ENCODE measurements at places on chromosomes 7 and 10.

DNA sequence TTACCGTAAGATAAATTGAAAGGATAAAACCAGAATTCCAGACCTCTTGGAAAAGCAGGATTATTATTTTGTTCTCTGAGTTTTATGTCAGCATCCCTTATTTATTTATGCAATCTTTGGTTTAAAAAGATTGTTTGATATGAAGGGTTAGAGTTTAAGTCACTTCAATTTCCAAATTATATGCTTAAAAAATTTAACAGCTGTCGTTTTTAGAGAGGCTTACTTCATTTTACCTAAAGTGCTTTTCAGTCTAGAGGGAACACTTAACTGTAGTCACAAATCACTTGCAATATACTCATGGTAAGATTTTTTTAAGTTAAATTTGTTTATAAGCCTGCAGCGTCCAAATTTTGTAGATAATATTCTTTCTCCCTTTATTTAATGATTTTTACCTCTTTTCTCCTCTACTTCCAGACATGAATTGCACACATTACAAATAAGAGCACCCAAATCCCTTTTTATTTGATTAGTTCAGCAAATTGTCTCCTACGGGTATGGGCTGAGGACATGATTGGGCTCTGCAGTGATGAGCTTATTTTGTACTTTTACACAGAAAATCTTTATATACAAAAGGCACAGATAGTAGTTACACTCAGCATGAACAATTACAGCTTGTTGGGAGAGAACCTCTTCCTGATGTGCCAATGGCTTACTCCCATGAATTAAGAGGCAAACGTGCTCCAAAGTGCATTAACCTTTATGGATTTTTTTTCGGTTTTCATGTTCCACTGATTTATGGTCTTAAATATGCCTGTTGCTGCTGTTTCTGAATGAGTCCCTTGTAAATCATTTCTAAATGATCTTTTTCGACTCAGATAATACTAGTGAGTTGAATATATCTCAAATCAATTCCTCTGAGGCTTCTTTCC is 319.3 kb upstream of the LRGUK start:
- peak; percentile 29 for DNase-seq
- no peak overlapping the region for H3K4me3 ChIP-seq
- no peak overlapping the region for H3K27ac ChIP-seq
- H3K36me3 ChIP-seq = no peaks in the 10 kb centered on the region

DNA sequence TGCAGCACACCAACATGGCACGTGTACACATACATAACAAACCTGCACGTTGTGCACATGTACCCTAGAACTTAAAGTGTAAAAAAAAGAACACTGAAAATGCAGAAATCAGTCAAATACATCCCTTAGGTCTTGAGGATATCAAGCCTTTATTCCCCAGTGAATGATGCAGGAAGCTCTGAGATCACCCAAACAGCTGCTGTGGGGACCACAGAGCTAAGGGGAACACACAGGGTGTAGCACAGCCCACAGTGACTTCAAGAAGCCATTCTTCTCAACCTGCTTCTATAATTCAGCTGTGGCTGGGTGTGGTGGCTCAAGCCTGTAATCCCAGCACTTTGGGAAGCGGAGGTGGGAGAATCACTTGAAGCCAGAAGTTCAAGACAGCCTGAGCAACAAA is 314.9 kb downstream of the CALN1 start:
- H3K4me3 ChIP-seq = no peak overlapping the region
- no peaks in the 10 kb centered on the region for H3K36me3 ChIP-seq
- H3K27me3 ChIP-seq = no peaks in the 10 kb centered on the region
- H3K4me1 ChIP-seq = no peaks in the 10 kb centered on the region
- no peak for DNase-seq

- H3K27ac ChIP-seq = no peak overlapping the region
- H3K36me3 ChIP-seq = no peaks in the 10 kb centered on the region
- H3K4me3 ChIP-seq = no peak overlapping the region
- no peak for DNase-seq
These were observed 15.1 kb downstream of the HTR7 start for GRCh38 chr10:90842725-90843124.

GRCh38 chr7:38548605-38549004 is 82.6 kb downstream of the AMPH start:
- DNase-seq = no peak
- H3K4me3 ChIP-seq = no peak overlapping the region
- no peak overlapping the region for H3K27ac ChIP-seq
- no peaks in the 10 kb centered on the region for H3K27me3 ChIP-seq

DNA sequence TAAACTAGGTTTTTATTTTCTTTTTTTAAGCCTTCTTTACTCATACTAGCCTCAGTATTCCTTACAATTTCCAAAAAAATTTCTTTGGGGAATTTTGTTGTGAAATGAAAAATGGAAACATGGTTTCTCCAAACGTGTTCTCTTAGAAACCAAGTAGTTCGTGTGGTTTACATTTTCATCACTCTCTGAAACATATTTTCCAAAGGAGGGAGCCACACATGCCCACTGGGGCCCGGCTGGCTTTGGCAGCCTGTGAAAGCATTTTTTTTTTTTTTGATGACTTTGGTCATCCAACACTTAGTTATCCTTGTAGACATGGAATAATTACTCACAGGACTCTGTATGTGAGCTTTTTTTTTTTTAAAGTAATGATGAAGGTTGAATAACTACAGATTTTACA is 169.6 kb downstream of the C7orf25 start:
- no peak overlapping the region for H3K4me3 ChIP-seq
- no peak for DNase-seq
- no peaks in the 10 kb centered on the region for H3K4me1 ChIP-seq
- no peak overlapping the region for H3K27ac ChIP-seq

- no peak overlapping the region for H3K4me3 ChIP-seq
- H3K4me1 ChIP-seq = no peaks in the 10 kb centered on the region
- no peak overlapping the region for H3K27ac ChIP-seq
- DNase-seq = no peak
These were observed 405.2 kb upstream of the AUTS2 start for GRCh38 chr7:69193061-69193460.

- no peaks in the 10 kb centered on the region for H3K4me1 ChIP-seq
- H3K27ac ChIP-seq = no peak overlapping the region
- DNase-seq = no peak
- H3K4me3 ChIP-seq = no peak overlapping the region
These were observed 45.0 kb downstream of the ARMH3 start for GRCh38 chr10:102010961-102011360.

DNA sequence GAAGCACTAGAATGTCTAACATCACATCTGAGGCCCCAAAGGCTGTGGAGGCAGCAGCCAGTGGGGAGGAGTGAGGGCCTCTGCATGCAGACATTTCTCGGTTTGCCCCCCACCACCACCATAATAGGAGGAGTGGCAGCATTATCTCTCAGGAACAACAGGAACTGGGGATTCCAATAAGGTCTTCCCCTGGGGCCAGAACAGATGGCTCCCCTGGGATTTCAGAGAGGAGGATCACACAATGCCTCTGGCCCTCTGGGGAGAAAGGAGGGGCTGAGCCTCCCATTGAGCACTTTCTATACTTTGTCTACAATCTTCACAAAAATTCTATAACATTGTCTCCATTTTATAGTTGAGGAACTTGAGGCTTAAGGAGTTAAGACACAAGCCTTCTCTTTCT is 61.1 kb downstream of the GRID1 start:
- H3K36me3 ChIP-seq = no peaks in the 10 kb centered on the region
- H3K4me1 ChIP-seq = peaks cover 2% of the 10 kb centered on the region
- DNase-seq = no peak
- H3K27ac ChIP-seq = no peak overlapping the region

GRCh38 chr7:117435475-117436043 is 8.3 kb upstream of the ASZ1 start:
- no peak overlapping the region for H3K27ac ChIP-seq
- no peaks in the 10 kb centered on the region for H3K27me3 ChIP-seq
- no peak overlapping the region for H3K4me3 ChIP-seq

- no peaks in the 10 kb centered on the region for H3K27me3 ChIP-seq
- no peaks in the 10 kb centered on the region for H3K4me1 ChIP-seq
- H3K4me3 ChIP-seq = no peak overlapping the region
- DNase-seq = no peak
These were observed 261.5 kb downstream of the MALRD1 start for GRCh38 chr10:19310066-19310465.

DNA sequence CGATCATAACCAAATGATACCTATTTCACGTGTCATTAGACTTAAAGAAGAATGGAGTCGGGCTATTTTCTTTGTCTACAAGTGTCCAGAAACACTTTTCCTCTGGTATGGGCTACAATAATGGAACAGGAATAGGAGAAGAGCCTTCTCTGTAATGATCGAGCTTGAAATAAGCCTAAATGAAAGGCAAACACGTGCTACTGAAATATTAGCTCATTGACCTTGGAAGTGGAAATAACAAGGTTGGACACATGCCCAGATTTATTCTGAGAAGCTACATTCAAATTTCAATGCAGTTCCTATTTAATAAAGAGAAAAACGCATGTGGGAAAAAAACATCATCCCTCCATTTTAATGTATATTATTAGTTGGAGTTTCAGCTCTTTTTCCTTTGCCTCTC is 254.7 kb upstream of the PTER start:
- no peaks in the 10 kb centered on the region for H3K4me1 ChIP-seq
- no peak for DNase-seq
- H3K27ac ChIP-seq = no peak overlapping the region
- H3K27me3 ChIP-seq = no peaks in the 10 kb centered on the region
- no peak overlapping the region for H3K4me3 ChIP-seq

DNA sequence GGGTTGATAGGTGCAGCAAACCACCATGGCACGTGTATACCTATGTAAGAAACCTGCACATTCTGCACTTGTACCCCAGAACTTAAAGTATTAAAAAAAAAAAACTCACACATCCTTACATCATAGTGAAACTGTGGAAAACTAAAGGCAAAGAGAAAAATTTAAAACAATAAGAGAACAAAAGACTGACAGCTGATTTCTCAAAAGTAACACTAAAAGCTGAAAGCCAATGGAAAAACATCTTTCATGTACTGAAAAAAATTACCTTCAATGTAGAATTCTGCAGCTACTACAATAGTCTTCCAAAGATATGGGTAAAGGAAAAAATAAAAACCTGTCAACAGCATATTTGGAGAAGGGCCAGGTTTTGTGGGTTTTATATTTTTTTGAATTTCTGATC is 729.1 kb upstream of the NRP1 start:
- H3K4me1 ChIP-seq = peaks cover 2% of the 10 kb centered on the region
- H3K36me3 ChIP-seq = no peaks in the 10 kb centered on the region
- H3K4me3 ChIP-seq = no peak overlapping the region

DNA sequence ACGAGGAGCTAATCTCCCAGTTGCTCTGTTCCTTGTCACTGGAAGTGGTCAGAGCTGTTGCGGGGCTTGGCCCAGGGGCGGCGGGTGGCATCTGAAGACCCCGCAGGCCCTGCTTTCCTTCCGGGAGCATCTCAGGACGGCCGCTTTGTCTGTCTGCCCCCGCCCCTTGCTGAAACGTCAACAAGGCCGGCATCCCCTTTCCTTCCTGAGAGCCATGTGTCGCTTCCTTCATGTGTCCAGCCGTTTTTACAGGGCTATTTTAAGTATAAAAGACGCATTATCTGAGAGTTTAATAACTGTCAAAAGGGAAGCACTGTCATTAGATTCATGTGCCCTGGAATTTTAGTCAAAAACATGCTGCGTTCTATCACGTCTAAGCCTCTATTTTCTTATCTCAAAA is 110.4 kb downstream of the CUX1 start:
- H3K4me3 ChIP-seq = no peak overlapping the region
- H3K27me3 ChIP-seq = no peaks in the 10 kb centered on the region
- peak; percentile 58 for DNase-seq
- H3K36me3 ChIP-seq = no peaks in the 10 kb centered on the region
- no peak overlapping the region for H3K27ac ChIP-seq
- H3K4me1 ChIP-seq = peaks cover 6% of the 10 kb centered on the region

GRCh38 chr7:47405286-47405904 is 176.5 kb downstream of the TNS3 start:
- DNase-seq = no peak
- no peaks in the 10 kb centered on the region for H3K27me3 ChIP-seq
- peak overlapping the region; percentile 78 for H3K27ac ChIP-seq
- peaks cover 28% of the 10 kb centered on the region for H3K4me1 ChIP-seq

DNA sequence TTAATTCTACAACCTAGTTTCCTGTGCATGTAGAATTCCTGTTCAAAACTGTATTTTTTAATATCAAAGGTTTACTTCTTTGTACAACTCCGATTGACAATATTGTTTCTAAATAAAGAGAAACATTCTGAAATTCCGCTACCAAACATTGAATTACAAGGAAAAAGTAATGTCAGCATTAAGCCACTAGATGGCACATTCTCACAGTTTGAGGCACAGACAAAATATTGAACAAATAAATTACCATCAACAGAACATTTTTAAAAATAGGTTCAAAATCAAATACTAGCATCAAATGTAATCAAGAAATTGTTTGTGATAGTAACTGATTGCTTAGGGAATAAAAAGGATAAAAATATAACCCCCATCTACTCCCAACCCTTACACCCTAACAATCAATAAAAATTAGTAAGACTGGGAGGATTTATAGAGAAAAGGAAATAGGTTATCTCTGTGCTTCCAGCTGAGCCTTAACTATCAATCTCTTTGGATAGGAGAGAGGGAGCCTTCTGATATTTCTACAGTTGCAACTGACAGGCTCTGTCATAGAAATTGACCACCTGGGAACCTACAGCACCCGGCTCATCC is 86.6 kb upstream of the C7orf33 start:
- H3K4me1 ChIP-seq = no peaks in the 10 kb centered on the region
- no peak for DNase-seq
- H3K27ac ChIP-seq = no peak overlapping the region
- no peaks in the 10 kb centered on the region for H3K36me3 ChIP-seq
- no peaks in the 10 kb centered on the region for H3K27me3 ChIP-seq

GRCh38 chr10:52568309-52568708 is 204.3 kb downstream of the MBL2 start:
- H3K27ac ChIP-seq = no peak overlapping the region
- no peaks in the 10 kb centered on the region for H3K27me3 ChIP-seq
- H3K36me3 ChIP-seq = no peaks in the 10 kb centered on the region
- no peak overlapping the region for H3K4me3 ChIP-seq
- H3K4me1 ChIP-seq = no peaks in the 10 kb centered on the region

DNA sequence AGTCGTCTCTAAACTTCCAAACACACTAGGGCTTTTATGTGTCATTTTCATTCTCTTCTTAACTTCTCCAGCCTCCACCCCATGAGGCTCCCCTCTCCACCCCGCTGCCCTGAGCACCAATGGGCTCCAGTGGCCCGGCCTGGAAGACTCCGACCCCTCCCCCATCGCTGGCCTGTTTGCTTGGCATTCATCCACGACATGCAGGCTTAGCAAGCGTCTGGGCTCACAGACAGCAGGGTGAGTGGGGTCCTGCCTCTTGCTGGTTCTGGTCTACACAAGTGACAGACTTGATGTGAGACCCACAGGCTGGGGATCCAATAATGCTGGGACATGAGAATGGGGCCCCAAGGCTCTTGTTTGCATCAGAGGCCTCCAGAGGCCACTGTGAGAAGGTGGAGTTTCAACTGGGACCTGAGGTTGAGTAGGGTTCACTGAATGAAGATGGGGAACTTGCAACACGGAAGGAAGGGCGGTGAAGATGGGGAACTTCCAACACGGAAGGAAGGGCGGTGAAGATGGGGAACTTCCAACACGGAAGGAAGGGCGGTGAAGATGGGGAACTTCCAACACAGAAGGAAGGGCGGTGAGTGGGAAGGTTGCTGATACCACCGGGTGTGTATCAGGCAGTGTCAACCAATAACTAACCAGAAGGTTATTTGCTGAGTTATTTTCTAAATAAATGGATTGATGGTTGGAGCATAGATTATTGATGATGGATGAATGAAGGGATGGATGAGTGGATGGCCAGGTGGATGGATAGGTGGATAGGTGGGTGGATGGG is 14.0 kb downstream of the KNDC1 start:
- DNase-seq = no peak
- H3K4me1 ChIP-seq = no peaks in the 10 kb centered on the region
- H3K4me3 ChIP-seq = no peak overlapping the region
- H3K27me3 ChIP-seq = no peaks in the 10 kb centered on the region
- no peak overlapping the region for H3K27ac ChIP-seq
- no peaks in the 10 kb centered on the region for H3K36me3 ChIP-seq
